RPMI7951 (cell line): ENCODE measurements at places on chromosomes 11 and 22.
A peak's percentile ranks its signal among the peaks of the same experiment; 100 is the strongest.

GRCh38 chr11:44434191-44434590 lies 124.3 kb upstream of the ALX4 start:
- DNase-seq, result no peak

DNA sequence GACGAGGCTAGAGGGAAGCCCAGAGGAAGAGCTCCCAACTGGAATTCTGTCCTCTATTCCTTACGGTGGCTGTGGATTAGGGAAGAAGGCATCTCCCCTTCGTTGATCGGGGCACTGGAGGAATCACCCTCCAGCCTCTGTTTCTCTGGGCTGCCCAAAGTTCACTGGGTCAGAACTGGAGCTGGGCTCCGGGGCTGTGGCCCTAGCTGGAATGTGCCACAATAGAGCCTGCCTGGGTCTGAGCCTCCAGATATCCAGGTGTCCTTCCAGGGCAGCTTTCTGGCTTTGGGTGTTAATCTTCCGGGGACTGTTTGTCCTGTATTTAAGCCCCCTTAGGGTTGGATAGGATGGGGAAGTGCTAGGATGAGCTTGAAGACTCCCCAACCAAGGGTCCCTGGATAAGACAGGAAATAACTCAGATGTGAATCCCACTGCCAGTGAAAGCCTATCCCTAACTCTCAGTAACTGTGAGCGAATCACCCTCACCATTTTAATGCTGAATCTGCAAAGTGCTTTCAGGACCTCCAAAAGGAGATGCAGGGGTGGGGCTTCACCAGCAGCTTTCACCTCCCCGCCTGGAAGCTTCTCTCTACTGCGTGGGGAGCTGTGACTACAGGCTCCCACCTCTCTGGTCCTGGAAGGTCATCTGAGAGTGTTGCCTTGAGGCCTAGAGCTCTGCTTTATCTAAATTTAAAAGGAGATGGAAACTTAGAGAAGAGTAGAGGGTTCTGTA lies 9.5 kb downstream of the YPEL4 start:
- no peak for DNase-seq

- DNase-seq, result peak; percentile 24
Observed at GRCh38 chr11:114479331-114479730, 40.1 kb downstream of the REXO2 start.

DNA sequence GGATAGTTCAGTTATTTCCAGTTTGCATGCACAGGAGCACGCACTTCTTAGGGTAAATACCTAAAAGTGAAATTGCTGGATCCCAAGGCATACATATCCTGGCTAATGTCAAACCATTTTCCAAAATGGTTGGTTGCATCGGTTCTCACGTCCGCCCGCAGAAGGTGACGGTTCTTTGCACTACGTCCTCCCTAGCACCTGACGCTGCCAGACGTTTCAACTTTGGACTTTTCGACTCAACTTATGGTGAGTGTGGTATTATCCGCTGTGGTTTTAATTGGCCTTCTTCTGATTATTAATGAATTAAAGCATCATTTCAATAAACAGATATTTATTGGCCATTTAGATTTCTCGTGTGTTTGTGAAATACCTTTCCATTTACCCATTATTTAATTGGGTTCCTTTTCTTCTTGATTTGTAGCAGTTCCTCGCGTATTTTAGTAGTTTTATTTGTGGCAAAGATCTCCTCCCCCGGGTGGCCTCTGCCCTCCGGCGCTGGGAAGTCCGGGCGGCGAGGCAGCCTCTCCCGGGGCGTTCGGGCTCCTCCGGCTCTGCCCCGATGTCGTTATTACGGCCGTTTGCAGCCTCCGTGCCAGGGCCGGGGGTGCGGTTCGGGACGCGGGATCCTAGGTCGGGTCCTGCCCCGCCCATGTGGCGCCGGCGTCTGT lies at the start of gene JHY:
TSS of gene JHY (plus strand) at position 571 of the 668 bp plus-strand sequence. CDS start 3,091 bp downstream, outside the sequence.
- DNase-seq, result peak; percentile 46

- DNase-seq, result no peak
Observed at GRCh38 chr11:64373598-64373974, 14.6 kb downstream of the RPS6KA4 start.
